GF-D8 (cell line): ENCODE measurements at places on chromosomes 13 and 19.

DNA sequence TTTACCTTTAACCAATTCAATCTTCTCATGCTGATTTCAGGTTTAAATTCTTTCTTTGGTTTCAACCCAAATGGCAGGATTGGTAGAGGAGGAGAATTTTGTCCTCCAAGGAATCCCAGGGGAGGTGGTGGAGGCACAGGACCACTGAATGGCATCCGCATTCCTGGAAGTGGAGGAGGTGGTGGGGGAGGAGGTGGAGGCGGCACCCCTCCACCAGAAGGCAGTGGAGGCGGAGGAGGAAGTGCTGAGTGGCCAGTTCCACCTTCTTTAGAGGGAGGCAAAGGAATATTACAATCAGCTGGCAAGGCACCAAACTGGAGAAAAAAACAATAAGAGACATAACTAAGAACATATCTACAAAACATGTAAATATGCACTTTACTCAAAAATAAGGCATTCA, 192.9 kb downstream of the DIAPH3 start:
- DNase-seq = no peak

- DNase-seq = no peak
Observed at GRCh38 chr13:79317856-79318255, 88.2 kb downstream of the RBM26 start.

GRCh38 chr19:58518256-58519086, 1.1 kb downstream of the ZBTB45 start:
- peak; percentile 6 for DNase-seq

GRCh38 chr13:46633416-46633815, 80.4 kb downstream of the LRCH1 start:
- DNase-seq = no peak

DNA sequence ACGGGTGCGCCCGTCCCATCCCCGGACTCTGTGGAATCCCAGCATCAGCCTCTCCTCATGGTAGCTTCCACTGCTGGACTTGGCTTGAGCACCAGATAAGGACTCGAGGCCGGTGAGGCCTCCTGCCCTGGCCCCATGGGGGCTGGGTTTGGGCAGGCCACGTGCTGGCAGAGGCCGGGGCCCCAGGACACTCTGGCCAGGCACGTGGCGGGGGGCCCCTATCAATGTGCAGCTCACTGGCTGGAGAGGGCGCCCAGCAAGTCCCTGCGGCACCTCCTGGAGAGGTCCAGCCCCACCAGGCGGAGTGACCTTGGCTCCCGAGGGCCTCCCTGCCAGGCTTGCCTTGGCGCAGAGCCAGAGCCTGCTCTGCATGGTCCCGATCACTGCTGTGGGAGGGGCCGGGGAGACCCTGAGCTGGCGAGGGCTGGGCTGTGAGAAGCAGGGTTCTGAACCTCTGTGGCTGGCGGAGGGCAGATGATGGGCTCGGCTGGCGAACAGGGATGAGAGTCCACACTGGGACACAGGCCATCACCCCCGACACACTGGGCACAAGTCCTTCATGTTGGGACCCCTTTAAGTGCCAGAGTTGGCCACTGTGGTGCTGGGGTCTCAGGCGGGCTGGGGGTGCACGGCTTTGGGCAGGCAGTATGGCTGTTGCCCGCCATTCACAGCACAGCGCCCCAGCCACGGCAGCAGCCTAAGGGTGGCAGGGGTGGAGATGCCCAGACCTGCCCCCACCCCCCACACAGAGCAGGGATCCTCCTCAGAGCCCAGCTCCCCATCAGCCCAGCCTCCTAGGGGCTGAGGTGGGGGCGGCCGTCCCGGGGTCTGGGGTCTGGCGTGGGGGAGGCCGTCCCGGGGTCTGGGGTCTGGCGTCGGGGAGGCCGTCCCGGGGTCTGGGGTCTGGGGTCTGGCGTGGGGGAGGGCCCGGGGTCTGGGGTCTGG, 19.1 kb downstream of the CEBPG start:
- no peak for DNase-seq

DNA sequence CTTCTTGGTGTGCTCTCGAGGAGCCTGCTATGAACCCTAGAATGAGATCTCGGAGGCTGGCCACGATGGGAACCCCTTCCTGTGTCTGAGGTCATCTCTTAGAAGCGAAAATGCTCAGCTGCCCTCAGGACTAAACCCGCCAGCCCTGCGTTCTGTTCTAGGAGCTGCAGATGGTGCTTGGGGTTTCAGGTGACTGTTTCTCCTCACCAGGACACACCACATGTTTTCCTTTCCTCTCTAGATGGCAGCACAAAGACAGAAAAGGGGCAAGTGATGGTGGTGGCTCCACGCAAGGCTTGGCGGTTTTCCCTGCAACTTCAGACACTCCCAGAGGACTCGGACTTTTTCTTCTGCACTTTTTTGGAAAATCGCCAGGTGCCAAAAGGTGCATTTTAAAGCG, 60.1 kb downstream of the RNASEH2B start:
- no peak for DNase-seq

- no peak for DNase-seq
Observed at GRCh38 chr19:54164369-54165068, 5.0 kb upstream of the LENG1 start.
